ENCODE measurements at places on chromosomes 4 and X.

DNA sequence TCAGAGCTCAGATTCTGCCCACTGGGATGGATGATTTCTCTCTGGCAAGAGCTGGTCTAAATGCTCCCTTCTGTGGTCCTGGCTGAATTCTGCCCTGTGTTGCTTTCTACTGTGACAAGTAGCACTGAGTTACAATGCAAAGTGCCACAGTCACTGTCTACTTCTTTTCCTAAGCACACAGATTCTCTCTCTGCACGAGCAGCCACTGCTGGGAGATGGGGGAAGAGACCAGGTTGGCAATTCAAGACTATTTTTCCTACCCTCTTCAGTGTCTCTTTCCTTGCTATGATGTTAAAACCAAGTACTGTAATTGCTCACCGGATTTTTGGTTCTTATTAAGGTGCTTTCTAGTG, 45.5 kb downstream of the STAP1 start:
- DNase-seq, result no peak

GRCh38 chrX:49070988-49071387, 2.8 kb downstream of the PRAF2 start:
- no peak for DNase-seq

DNA sequence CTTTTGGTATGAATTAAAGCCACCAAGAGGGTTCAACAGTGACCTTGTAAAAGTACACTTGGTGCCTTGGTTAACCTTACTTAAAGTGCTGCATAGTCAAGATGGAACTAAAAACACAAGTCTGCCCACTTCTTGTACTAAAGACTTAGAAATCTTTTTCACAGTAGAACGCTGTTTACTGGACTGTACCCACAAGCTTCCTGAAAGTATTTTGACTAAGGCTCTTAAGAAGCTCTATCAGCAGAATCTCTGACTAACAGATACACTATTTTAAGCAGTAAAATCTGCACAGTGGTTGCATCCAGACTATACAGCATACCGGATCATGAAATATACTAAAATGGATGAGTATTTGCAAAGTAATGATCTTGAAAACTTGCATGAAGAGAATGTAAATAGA, 7.2 kb downstream of the RAB28 start:
- no peak for DNase-seq

- no peak for DNase-seq
Measured at GRCh38 chr4:34105311-34105710, 2139.0 kb downstream of the ARAP2 start.

Data from vagina (tissue), 2 donors.